Neural crest cell (in vitro differentiated cells): ENCODE measurements at places on chromosomes 5 and 9.

DNA sequence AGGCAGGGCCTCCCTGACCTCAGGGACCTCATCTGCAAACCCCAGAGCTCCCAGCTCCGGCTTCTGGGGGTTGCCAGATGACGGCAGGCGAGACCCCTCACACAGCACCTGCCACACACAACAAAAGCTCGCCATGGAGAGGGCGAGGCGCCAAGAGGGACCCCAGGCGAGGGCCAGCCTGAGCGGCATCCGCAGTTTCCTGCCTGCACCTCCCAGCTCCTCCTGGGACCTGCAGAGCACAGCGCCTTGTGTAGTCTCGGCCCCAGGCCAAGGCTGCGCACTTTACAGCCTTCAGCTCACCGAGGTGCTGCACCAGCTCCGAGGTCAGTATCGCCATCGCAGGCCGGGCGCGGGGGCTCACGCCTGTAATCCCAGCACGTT, 82.4 kb upstream of the ADAMTS2 start:
- no peak overlapping the region for H3K4me3 ChIP-seq
- no peak for DNase-seq
- no peaks in the 10 kb centered on the region for H3K4me1 ChIP-seq

DNA sequence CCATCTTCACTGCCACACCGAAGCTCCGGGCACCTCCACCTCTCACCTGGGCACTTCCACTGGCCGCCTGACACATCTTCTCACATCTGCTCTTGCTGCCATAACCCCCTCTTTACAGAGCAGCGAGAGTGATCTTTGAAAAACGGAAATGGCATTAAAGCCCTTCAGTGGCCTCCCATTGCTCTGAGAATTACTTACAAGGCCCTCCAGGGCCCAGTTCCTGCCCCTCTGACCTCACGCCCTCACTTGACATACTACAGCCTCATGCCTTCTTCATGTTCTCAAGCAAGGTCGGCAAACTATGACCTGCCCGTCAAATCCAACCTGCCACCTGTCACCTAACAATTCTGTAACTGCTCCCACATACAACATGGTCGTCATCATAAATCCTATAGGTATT, 187.3 kb downstream of the NR3C1 start:
- no peak for DNase-seq
- peaks cover 64% of the 10 kb centered on the region for H3K4me1 ChIP-seq
- H3K27me3 ChIP-seq: no peaks in the 10 kb centered on the region

DNA sequence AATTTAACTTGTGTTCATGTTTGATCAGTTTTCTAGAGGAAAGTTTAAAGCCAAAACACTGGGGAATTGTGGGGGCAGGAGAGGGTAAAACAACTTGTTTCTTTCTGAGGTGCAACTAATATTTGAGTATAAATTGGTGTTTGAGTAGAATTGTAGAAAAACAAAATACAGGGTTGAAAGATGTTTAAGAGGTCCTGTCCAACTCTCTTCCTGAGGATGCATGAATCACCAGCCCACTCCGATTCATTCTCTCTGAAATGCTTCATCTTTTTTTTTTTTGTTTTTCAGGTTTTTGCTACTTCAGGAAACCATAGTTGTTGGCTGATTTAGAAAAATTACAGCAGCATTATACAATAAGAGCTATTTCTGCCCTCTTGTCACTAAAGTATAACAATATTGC, 42.4 kb upstream of the TMC1 start:
- DNase-seq: no peak
- no peaks in the 10 kb centered on the region for H3K36me3 ChIP-seq
- no peak overlapping the region for H3K27ac ChIP-seq
- H3K4me1 ChIP-seq: peaks cover 11% of the 10 kb centered on the region
- no peak overlapping the region for H3K4me3 ChIP-seq

GRCh38 chr5:143791848-143792731, 19.9 kb upstream of the HMHB1 start:
- DNase-seq: no peak
- H3K27ac ChIP-seq: no peak overlapping the region
- H3K27me3 ChIP-seq: no peaks in the 10 kb centered on the region
- H3K36me3 ChIP-seq: no peaks in the 10 kb centered on the region
- peaks cover 21% of the 10 kb centered on the region for H3K4me1 ChIP-seq

DNA sequence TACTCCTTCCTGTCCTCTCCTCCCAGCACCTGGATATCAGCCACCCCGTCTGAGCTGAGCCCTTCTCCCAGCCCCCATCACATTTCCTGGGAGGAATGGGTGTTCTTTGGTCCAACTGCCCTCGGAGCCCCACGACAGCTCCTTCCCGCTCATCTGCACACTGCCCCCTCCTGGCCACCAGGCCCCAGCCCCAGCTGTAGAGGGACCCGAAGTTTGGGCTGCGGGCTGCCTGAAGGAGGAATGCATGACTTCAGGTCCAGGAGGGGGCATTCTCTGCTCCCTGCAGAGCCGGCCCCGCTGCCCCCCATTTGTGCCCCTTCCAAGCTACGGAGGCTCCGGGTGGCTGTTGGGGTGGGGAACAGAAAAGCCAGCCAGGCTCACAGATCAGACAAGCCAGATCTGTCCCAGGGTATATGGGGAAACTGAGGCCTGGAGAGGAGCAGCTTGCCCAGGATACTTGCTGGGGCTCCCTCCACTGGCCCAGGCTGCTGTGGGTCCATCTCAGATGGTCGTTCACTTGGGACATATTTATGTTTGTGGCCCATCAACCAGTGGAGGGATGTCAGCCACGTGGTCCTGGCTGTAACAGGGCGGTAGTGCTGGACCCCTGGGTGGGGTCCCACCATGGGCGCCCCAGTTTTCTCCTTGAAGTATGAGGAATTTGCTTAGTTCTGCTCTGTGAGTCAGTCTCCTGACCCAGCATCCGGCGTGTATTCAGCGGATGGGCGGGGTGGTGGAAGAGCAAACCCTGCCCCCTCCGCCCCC, 33.1 kb downstream of the DAB2IP start:
- no peaks in the 10 kb centered on the region for H3K27me3 ChIP-seq
- H3K4me3 ChIP-seq: no peak overlapping the region
- no peaks in the 10 kb centered on the region for H3K4me1 ChIP-seq
- H3K36me3 ChIP-seq: no peaks in the 10 kb centered on the region
